ENCODE measurements at places on chromosomes 4 and X.

- no peak for DNase-seq
These were observed 1.1 kb upstream of the CUL4B start for GRCh38 chrX:120561634-120562568.

DNA sequence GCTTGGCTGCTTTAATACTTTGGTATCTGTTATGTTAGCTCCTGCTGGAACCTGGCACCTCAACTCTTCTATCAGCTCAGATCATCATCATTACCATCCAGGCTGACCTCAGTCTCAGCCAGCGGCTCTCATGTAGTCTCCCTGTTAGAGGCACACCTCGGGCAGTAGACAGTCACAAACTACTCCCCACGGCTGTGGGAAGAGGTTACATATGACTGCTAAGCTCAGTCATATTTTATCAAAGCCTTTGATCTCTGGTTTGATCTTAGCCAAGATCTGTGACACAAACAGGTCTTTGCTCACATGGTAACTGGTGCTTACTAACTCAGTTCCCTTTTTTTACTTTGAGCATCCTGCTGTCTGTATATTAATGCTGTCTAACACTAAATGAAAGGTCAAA lies 384.9 kb downstream of the CENPC start:
- no peak for DNase-seq

DNA sequence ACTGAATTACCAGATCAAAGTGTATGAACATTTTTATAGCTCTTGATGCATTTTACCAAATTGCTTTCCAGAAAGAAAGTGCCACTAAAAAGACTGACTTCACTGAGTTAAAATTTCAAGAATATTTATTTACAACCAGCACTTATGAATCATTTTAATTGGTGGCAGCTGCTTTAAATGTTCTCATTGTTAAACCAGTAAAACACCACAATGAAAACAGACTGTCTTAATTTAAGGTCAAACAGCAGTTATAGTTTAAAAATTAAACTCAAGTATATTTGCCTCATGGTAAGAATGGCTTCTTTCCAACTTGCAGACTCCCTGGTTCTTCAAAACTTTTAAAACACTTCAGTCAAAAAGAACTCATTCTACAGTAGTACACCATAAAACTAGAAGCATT lies 36.9 kb downstream of the AMMECR1 start:
- no peak for DNase-seq

DNA sequence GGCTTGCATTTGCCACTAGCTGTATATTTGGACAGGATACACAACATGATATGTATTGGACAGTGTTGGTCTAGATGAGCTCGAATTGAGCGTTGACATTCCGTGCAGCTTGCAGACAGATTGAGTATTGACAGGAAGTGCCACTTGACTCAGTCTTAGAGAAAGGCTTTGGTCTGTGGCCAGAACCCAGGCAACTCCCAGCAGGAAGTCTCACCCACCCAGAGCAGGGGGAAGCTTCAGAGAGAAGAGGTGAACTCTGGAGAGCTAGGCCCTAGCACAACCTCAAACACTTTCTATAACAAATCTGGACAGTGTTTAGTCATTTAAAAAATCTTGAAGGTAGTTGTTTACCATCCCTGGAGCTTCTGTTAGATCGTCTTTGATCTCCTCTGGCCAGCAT lies 280.5 kb downstream of the FBXW7 start:
- DNase-seq = no peak

DNA sequence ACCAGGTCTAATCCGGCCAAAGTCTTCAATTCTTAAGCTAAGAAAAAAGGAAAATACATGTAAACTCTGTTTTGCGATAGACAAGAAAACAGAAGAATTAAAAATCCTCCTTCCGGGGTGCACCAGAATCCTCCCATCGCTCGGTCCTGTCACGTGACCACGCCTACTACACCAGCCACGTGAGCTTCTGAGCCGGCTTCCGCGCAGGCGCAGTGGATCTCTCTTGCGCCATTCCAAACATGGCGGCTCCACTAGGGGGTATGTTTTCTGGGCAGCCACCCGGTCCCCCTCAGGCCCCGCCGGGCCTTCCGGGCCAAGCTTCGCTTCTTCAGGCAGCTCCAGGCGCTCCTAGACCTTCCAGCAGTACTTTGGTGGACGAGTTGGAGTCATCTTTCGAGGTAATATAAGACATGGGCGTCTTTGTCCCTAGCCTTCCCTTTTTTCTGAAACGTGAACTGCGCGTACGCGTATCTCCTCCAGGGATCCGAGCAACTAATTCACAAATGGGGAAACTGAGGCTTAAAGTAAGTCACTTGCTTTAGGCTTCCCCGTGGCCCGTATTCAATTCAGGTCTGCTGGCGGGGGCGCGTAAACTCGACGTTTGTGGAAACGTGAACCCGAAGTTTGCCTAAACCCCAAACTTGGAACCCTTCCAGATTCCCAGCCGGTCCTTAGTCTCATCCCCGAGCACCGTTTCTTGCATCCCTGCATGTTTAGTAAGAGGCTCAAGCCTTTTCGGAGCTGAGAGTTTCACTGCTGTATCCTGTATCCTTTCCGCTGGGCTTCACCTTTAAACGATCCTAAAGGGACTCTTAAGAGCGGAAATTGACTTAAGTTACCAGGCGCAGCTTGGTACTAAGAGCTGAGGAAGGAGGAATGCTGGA lies at the start of gene MED28:
MED28 (plus strand) TSS at position 226 of the 884 bp plus-strand sequence; CDS start at position 240, 14 bp downstream.
- peak; percentile 96 for DNase-seq

- DNase-seq = no peak
These were observed 483.6 kb downstream of the SH2D1A start for GRCh38 chrX:124829930-124830329.

- DNase-seq = no peak
These were observed 95.1 kb downstream of the GBA3 start for GRCh38 chr4:22787753-22788375.

DNA sequence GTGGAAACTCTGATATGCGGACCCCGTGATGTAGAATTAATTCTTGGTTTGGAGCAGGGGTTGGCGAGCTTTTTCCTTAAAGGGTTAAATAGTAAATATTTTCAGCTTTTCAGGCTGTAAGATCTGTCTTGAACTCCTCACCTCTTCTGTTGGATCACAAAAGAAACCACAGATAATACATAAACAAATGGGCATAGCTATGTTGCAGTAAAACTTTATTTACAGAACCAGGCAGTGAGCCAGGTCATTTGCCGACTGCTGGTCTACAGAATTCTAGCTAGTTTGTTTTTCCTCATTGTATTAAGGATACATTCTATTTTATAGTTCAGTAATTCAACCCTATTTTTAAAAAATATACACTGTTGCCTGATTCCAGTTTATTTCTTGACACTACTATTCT lies 116.6 kb downstream of the PAPSS1 start:
- no peak for DNase-seq

- no peak for DNase-seq
These were observed 140.3 kb upstream of the SH3RF1 start for GRCh38 chr4:169410839-169411770.

- DNase-seq = no peak
These were observed 53.2 kb downstream of the HTT-AS start for GRCh38 chr4:3021127-3021526.

GRCh38 chrX:139889760-139890159 lies 43.1 kb downstream of the ATP11C start:
- no peak for DNase-seq

DNA sequence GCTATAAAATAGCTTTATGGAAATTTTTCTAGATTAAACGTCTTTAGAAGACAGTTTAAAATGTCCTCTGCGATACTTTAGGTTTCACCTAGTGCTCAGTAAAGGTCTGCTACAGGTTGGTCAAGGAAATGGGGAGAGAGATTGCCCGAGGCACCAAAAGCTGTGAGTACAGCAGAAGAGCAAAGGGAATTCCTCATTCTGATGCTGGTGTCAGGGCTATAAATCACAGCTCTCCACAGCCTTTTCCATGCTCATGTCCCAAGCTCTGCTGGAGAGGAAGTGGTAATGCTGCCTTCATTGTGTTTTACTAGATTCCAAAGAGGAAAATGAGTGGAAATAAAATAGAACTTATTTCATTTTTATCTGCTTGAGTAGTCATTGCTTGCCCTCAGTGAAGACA lies 2060.4 kb downstream of the ARAP2 start:
- no peak for DNase-seq

DNA sequence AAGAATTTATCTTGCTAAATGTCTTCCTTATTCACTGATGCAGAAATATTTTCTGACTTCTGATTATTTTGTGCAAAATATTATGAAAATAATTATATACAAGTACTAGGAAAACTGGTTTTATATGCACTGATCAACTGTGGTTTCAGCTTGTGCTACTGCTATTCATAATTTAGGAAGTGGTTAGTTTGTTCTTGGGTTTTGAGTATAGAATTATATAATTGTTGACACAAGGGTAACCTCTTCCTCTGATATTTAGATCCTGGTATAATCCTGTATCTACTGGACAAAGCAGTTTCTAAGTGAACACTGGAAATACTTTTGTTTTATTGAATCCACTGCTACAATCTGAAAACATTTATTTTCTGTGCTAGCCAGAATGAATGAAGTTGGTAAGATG lies 182.8 kb downstream of the PDGFC start:
- DNase-seq = no peak

GRCh38 chr4:155403886-155404285 lies 27.1 kb upstream of the MAP9 start:
- DNase-seq = no peak

GRCh38 chrX:110156167-110156754 lies 153.3 kb downstream of the TMEM164 start:
- no peak for DNase-seq

DNA sequence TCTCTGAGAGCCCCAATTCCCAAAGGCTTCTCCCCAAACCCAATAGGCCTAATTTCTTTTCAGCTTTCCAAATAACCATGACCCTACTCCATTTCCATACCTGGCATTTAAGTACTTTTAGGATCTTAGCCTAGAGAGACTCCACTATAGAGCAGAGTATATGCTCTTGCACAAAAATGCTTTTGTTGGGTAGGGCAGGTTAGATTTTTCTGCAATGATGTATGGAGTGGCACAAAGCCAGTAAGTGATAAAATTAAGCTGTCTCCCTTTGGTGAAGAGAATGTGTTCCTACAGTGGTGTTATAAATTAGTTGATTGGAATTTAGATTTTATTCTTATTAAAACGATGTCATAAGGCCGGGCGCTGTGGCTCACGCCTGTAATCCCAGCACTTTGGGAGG lies 124.9 kb downstream of the INPP4B start:
- no peak for DNase-seq

Measured in coronary artery (tissue), 2 donors.